ENCODE measurements at places on chromosomes 1 and 21. TPM values are rescaled to one million over a fixed set of nuclear protein-coding genes. Genes with fewer than 3 reads are reported as not detected.
A peak's percentile ranks its signal among the peaks of the same experiment; 100 is the strongest.

- DNase-seq = no peak
These were observed 1.8 kb upstream of the KRTAP10-12 start for GRCh38 chr21:44695184-44695583.

GRCh38 chr1:206705191-206705590 lies 20.5 kb downstream of the MAPKAPK2 start:
- DNase-seq = peak; percentile 76

DNA sequence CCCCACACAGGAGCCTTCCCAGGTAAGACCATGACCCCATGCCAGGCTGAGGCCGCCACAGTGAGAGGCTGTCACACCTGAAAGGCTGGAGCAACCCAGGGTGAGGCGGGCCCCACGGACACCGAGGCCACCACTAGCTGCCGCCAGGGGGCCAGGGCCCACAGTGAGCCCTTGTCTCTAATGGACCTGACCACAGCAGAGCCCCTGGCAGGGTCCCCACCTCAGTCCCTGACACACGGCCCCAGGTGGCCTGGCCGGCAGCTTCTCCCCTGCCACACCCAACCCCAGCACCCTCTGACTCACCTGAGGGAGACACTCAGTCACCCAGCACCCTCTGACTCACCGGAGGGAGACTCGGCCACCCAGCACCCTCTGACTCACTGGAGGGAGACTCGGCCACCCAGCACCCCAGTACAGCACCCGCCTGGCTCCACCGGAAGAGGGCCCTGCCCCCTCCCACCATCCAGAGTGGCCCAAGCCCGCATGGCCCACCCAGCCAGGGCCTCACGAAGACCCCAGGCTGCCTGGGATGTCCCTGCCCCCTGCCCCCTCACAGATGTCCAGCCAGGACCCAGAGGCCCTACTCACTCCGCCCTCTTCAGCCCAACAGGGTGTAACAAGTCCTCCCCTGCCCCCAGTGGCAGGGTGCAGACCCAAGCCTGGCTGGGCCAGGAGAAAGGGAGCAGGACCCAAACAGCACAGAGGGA lies 4.4 kb downstream of the DVL1 start:
- DNase-seq = no peak

- DNase-seq = no peak
These were observed 202.6 kb downstream of the NFIA start for GRCh38 chr1:61284936-61285335.

DNA sequence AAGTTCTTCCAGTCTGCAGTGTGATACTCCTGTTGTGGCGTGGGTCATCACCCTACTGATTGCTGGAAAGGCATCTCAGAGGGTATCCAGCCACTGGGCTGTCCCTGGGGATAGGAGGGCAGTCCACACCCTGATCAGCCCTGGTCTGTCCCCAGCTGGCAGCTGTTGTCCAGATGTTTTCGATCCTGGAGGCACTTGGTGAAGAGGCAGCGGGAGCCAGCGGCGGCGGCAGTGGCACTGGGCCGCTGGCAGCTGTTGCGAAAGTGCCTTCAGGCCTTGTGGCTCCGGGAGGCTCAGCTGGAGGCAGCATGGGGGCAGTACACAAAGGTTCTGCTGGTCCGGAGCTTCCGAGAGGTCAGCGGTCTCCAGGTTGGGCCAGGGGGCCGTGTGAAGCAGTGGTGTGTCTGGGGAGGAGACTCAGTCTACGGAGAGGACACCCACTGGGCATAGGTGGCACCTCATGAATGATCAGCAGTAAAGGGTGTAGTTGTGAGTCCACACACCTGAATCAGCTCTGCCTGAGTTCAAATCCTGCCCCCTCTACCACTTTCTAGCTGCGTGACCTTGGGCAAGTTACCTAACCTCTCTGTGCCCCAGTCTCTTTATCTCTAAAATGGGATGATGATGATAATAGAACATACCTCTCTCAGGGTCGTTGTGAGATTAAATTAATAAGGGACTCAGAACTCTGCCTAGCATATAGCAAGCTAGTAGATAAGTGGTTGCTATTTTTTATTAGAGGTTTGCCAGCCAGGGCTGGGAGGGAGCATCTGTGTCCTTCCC lies 6.1 kb downstream of the C1orf167 start:
- no peak for DNase-seq

DNA sequence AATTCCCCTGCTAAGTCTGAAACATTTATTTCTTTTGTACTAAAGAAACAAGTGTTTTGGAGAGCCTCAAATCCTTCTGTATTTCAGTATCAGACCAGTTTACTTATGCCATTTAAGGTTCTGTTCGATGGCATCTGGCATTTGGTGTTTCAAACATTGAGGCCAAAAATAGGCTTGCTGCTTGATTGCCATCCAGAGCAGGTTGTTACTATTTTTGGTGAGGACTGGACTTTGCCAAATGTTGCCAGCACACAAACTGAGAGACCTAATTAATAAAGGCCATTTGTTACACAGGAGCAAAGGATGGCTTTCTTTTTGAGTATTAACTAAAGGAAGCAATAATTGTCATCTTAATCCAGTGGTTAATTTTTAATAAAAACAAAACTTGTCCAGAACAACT lies 26.2 kb downstream of the VPS45 start:
- no peak for DNase-seq

- DNase-seq = no peak
These were observed 182.4 kb downstream of the DISC1 start for GRCh38 chr1:231808990-231809389.

DNA sequence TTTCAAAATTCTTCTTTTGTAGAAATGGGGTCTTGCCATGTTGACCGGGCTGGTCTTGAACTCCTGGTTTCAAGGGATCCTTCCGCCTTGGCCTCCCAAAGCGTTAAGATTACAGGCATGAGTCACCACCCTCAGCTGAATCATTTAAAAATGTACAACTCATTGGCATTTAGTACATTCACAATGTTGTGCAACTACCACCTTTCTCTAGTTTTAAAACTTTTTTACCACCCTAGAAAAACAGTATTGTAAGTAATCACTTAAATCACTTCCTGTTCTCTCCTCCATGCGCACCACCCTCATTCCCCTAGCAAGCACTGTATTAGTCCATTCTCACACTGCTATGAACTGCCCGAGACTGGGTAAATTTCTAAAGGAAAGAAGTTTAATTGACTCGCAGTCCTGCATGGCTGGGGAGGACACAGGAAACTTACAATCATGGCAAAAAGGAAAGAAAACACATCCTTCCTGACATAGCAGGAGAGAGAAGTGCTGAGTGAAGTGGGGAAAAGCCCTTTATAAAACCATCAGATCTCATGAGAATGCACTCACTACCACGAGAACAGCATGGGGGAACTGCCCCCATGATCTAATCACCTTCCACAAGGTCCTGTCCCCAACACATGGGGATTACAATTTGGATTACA lies 14.4 kb upstream of the THEM5 start:
- no peak for DNase-seq

DNA sequence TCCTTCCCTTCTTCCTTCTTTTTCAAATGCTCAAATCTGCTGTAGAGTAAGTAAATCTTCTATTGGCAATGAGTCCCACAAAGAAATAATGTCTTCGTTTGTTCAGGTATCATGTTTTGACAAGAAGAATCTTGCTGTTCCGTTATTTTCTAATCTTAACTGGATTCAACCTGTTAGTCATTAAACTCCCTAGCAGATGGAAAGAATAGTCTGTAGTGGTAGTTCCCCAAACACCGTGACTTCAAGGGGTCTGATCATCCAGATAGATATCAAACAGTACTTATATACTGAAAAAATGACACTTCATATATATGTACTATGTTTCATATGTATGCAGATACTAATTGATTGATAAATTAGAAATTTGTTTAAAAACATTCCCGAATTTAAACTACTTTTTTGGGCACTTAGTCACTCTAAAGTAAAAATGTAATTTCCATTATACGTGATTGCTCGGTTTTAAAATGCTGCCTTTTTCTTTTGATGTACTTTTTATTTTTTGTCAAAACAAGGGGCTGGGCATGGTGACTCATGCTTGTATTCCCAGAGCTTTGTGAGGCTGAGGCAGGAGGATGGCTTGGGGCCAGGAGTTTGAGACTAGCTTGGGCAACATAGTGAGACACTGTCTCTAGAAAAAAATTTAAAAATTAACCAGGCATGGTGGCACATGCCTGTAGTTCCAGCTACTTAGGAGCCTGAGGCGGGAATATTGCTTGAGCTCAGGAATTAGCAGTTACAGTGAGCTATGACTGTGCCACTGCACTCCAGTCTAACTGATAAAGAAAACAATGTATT lies 335.7 kb upstream of the SNX7 start:
- peak; percentile 76 for DNase-seq

DNA sequence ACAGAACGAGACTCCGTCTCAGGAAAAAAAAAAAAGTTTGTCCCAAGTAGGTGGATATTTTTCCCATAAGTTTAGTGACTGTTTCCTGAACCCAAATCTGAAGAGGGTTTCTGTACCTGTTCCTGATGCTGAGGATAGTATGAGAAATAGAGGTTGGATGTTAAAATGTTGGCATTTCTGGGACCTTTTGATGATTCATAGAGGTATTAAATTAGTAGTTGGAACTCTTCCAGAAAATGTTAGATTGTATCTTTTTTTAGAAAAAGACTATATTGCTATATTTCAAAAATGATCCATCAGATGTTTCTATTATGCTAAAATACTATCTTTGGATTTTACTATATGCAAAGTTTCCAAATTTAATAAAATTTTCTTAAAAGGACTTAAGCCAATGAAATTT lies 2.9 kb upstream of the CENPL start:
- DNase-seq = no peak

- no peak for DNase-seq
These were observed 7.9 kb downstream of the LYST start for GRCh38 chr1:235858766-235859165.

DNA sequence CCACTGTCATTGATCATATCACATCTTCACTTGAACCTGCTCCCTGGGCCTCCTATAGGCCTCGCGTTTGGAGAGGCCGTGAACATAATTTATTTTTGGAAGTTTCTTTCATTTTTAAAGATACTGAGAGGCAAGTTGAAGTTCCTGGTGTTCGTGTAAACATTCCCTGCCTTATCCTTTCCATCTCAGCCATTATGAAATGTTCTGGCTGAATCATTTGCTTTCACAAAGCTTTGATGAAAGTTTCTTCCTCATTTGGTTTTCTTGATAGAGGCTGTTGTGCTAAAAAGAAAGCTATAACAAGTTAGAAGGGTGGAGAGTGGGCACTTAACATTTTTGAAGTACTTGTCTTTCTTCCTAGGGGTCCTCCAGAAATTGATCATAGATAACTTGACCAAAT lies 15.5 kb downstream of the CAMTA1 start:
- DNase-seq = no peak

DNA sequence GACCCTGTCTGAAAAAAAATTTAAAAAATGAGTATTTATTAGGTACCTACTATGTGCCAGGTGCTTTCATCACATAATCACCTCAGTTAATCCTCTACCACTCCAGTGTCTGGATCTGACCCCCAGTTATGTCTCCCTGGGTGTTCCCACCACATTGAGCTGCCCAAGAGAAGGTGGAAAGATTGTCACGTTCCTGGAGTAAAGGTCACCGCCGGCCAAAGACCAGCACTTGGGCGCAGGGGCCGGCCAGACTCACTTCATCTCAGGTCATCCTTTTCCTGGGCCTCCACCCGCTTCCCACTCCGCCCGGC lies 714 bp downstream of the PYCR2 start:
- DNase-seq = no peak

GRCh38 chr1:17188889-17189631 lies 15.9 kb upstream of the PADI1 start:
- peak; percentile 34 for DNase-seq

DNA sequence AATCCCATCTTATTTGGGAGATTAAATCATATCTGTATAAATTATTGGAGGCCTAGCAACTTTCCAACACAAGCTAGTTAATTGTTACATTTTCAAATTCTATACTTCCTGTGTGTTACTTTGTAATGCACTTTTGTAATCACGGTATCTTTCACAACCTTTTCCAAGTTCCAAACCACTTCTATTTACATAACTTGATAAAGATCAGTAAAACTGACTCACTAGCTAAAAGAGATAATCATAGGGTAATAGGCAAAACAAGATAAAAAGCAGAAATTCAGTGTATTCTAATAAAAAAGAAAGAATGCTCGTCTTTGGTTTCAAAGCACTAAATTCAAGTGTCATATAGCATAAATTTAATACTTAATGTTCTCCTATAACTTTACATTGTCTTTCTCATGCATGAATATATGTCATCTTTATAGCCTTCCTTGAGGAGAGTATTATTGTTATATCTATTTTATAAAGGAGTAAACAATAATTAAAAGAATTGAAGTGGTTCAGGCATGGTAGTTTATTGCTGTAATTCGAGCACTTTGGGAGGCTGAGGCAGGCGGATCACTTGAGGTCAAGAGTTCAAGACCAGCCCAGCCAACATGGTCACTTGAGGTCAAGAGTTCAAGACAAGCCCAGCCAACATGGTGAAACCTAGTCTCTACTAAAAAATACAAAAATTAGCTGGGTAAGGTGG lies 66.4 kb downstream of the RGS13 start:
- no peak for DNase-seq

GRCh38 chr1:195745189-195746010 lies 862.8 kb downstream of the KCNT2 start:
- DNase-seq = no peak

GRCh38 chr1:192476802-192477298 lies 98.7 kb upstream of the RGS1 start:
- DNase-seq = peak; percentile 78

Gene ANKRD65
- 10.0 TPM for total RNA-seq

Gene CREB3L4
- total RNA-seq = 7.9 TPM

Gene SNRPE
- 23.1 TPM for total RNA-seq

Gene HTR6
- not detected for total RNA-seq

Gene TRIM67
- total RNA-seq = under 0.01 TPM

All from sigmoid colon (tissue), 7 donors.